Cortex of kidney (tissue), 1 donor: ENCODE measurements at places on chromosomes 1 and 21.

GRCh38 chr1:89873288-89873687 is 52.5 kb downstream of the LRRC8D start:
- DNase-seq: no peak

DNA sequence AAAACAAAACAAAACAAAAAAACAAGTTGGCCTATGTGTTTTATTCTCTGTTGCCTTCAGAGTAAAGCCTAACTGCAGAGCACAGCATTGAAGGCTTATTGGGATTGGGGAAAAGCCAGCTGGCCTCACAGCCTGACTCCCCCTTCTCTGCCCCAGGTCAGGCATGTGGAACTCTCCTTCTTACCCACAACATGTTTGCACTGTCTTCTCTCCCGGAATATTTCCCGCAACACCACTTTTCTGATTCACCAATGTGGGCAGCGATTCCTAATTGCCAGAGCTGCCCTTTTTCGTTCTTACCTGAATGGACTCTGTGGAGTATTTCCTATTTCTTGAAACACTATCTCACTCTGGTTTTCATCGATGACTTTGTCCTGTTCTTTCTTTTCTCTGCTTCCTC is 2.8 kb upstream of the TARBP1 start:
- no peak for DNase-seq

- no peak for DNase-seq
Observed at GRCh38 chr1:61184714-61185106, 102.3 kb downstream of the NFIA start.

DNA sequence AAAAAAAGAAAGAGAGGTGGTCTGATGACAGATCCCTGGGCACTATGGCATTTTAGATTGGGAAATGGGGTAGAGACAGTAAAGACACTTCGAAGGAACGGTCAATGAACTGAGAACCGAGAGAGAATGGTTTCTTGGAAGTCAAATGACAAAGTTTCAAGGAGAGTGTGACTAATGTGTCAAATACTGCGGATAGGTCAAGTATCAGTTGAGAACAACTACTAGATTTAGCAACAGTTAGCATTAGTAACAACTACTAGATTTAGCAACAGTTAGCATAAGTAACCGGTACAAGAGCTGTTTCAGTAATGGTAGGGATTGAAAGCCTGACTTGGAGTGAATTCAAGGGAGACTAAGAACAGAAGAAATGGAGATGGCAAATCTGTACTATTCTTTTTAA is 35.0 kb downstream of the UROD start:
- DNase-seq: no peak

- no peak for DNase-seq
Observed at GRCh38 chr1:167862432-167863076, 51.4 kb downstream of the ADCY10 start.

DNA sequence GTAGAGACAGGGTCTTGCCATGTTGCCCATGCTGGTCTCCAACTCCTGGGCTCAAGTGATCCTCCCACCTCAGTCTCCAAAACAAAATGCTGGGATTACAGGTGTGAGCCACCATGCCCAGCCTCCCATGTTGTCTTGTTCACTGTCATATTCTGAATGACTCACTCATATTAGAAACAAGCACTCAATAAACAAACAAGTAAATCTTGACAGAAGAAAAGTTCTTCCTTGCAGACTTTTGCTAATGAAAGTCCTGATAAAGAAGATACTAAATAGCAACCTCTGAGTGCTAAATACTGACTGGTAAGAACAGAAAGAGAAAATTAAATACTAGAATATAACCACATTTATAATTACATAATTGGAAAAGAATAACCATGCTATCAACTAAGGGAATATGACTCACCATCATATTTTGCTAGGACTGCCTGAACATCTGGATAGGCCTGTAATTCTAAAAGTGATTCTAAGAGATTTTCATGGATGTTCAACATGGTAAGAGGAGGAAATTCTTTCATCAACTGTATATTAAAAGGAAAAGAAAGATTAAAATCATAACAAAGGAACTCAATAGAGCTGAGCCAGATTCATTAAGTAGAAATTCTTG is 37.3 kb downstream of the ST7L start:
- no peak for DNase-seq

- DNase-seq: no peak
Observed at GRCh38 chr21:23887725-23888306, 1719.5 kb downstream of the MRPL39 start.

GRCh38 chr1:92709738-92710137 is 75.2 kb downstream of the EVI5 start:
- no peak for DNase-seq

GRCh38 chr21:14545906-14546480 is at the start of gene SAMSN1:
Gene SAMSN1, minus strand, starts transcription at chr21:14546315. Its CDS starts 54 bp downstream, at chr21:14546261.
- DNase-seq: no peak

- DNase-seq: no peak
Observed at GRCh38 chr1:201619513-201619912, 80.6 kb downstream of the NAV1 start.

- DNase-seq: no peak
Observed at GRCh38 chr1:16906873-16907272, 11.1 kb downstream of the RNU1-2 start.

GRCh38 chr21:38326899-38327298 is 70.1 kb downstream of the KCNJ15 start:
- DNase-seq: no peak

GRCh38 chr1:64176659-64177058 is 26.8 kb upstream of the UBE2U start:
- DNase-seq: no peak

GRCh38 chr1:66930823-66931174 is 6.0 kb downstream of the MIER1 start:
- DNase-seq: no peak

DNA sequence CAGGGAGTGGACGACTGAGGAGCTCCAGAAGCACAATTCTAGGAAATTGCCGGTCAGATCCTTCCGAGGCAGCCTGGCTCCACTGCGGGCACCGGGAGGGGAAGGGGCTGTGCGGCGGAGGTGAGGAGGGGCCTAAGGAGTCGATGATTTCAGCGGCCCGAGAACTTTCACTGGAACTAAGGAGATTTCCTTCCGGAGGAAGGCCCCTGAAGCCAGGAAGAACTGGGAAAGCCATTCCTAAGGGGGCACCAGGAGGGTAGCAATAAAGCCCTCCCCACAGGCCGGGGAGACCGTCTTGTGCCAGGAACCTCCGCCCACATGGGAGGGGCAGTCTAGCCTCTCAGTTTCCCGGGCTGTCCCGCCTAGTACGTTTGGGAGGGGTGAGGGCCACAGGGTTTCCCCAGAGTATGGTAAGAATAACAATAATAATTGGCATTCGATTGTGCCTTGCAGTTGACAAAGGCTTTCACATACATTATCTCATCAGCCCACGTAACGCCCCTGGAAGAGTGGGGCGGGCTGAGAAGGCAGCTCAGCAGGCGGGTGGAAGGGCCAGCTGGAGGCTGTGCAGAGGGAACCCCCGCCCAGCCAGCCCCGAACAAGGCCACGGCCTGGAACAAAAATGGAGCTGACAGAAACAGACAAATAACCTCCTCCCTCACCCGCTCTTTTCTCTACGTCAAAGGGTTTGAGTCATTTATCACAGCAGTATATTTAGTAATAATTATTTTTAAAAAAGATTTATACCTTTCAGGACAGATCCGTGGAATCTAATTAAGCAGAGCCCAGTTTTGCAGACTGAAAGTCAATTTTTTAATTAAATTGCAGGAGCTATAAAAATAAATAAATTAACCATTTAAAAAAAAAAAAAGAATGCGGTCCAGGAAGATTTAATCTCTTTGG is 19.8 kb downstream of the NPR1 start:
- no peak for DNase-seq

DNA sequence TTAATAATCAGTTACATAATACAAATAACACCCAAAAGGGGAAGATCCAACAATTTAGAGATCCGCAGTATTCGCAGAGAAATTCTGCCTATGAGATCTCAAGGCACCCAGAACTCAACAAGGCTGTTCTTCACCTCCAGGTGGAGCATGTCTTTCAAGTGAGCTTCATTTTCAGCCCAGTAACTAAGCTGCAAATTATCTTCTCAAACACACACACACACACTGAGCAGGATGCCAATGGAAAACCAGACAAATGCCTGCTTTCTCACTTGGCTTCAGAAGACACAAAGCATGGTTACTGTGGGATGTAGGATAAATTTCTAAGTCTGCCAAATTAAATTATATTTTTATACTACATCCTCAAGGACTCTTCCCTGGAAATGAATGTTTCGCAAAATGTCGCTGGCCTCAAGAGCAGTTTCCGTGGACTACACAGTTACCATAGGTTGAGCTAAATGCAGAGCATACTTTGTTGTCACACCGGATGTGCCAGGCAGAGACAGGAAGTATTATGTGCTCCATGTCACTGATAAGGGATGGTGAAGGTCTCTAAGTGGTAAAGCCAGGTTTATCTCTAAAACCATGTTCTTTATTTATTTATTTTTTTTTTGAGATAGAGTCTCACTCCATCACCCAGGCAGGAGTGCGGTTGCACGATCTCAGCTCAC is 30.3 kb downstream of the UBR4 start:
- no peak for DNase-seq

- no peak for DNase-seq
Observed at GRCh38 chr1:189192741-189193520, 1284.7 kb downstream of the BRINP3 start.

- DNase-seq: no peak
Observed at GRCh38 chr1:65180977-65181376, 33.0 kb downstream of the AK4 start.

- DNase-seq: no peak
Observed at GRCh38 chr1:233815865-233816264, 88.6 kb upstream of the SLC35F3 start.

GRCh38 chr1:32666901-32667566 is 16.0 kb downstream of the RBBP4 start:
- DNase-seq: no peak

GRCh38 chr1:17909634-17910033 is 154.5 kb downstream of the ACTL8 start:
- DNase-seq: no peak

GRCh38 chr1:63824451-63824850 is 50.6 kb downstream of the ROR1 start:
- DNase-seq: no peak

DNA sequence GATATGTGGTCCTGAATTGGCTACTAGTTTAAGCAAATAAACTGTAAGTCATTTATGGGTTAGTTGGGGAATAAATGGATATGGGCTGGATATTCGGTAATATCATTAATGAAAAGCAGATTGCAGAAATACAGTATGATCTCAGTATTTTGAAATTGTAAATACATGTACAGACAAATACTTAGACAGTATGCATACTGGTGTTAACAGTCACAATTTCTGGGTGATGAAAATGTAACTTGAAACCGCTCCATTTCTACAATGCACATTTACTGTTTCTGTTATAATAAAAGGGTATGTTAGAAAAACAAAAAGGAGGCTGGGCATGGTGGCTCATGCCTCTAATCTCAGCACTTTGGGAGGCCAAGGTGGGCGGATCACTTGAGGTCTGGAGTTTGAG is 28.0 kb downstream of the BLZF1 start:
- no peak for DNase-seq

GRCh38 chr21:25313829-25314228 is 293.5 kb downstream of the MRPL39 start:
- DNase-seq: no peak

DNA sequence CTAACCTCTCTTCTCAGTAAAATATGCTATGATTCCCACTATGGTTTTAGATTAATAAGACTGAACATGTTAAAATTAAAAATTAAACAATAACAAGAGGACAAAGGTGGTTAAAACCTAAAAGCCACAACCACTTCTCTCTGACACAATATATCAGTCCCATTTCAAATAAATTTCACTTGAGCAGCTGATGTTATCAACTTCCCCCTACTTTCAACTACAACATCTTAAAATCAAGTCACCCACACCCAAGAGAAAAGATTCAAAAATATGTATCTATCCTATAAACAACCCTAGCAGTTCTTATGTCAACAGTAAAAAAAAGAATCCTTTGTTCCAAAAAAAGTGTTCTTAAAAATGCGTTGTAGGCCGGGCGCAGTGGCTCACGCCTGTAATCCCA is 7.5 kb downstream of the PUM1 start:
- no peak for DNase-seq

DNA sequence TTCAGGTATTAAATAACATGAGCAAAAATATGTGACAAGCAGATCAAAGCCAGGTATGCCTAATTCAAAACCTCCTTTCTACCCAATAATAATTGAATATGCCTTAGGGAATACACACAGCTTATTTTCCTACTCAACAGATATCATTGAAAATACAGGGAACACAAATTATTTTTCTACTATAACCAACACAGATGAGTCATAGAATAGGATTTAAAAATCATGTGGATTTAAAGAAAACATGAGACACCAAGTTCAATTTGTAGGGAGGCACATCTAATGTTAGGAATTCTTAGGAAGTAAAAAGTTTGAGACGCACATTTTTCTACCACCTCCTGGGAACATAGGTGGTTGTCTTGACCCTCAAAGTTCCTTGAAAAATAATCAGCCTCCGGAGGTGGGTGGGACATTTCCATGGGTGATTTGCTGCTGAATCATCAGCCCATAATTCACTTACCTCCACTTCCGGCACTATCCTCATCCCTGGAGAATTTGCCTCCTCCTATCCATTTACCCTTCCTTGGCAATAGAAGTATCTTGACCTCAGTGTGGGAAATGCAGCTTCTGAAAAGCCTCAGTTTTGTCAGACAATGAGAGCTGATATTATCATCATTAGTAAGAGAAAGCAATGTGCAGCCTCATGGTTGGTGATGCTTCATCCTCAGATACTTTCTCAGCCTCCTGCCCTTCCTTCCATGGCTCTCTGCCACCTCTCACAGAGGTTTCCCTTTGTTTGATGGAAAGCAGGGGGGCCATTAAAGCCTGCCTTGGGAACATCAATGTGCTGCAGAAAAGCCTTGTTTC is 33.5 kb upstream of the RGS4 start:
- DNase-seq: no peak

GRCh38 chr1:33342041-33342723 is 21.3 kb upstream of the A3GALT2 start:
- no peak for DNase-seq

- no peak for DNase-seq
Observed at GRCh38 chr1:202286622-202287097, 55.1 kb downstream of the UBE2T start.

DNA sequence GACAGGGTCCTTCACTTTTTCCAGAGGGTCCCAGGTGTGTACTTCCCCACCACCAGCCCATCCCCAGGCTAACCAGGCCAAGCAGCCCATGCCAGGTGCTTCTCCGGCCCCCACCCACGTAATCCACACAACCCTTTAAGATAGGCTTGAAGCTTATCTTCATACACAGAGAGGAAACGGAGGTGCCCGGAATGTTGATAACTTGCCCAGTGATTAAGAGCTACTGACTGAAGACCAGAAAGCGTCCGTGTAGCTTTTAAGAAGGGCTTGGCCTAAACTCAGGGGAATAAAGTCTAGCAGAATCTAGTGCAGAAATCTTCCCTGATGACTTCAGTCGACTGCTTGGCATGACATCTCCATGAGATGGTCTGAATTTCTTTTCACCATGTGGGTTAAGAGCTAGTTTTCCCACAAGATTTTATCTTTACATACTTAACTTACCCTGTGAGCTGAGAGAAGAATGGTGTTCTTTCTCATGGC is 138.7 kb downstream of the GALNT2 start:
- no peak for DNase-seq
